ENCODE measurements at places on chromosomes 11 and 22. TPM values are rescaled to one million over a fixed set of nuclear protein-coding genes. Genes with fewer than 3 reads are reported as not detected.
A peak's percentile ranks its signal among the peaks of the same experiment; 100 is the strongest.

ALDH3B1 gene
- 74.2 TPM for polyA plus RNA-seq

- no peak for DNase-seq
These were observed 37.5 kb downstream of the RSF1 start for GRCh38 chr11:77783025-77783424.

- DNase-seq, result no peak
These were observed 54.1 kb downstream of the MAML2 start for GRCh38 chr11:96288915-96289314.

DNA sequence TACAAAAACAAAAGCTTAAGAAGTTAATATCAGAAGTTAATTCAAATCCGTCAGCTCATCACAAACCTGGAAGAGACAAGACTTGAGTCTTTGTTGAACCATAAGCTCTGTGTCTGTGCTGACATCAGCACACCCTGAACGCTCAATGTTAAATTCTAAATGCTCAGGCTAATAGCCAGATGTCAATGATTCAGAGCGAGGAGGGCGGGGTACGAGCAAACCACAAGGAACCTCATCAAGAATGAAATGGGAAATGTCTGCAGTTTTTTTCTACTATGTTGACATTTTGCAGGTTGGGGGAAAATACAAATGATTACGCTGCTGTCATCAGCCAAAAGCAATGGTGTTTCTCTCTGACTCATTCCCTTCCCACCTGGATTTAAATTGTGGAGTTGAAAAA is 1057.2 kb downstream of the NTM start:
- no peak for DNase-seq

SCN4B gene
- 0.36 TPM for polyA plus RNA-seq

C11orf16 gene
- not detected for polyA plus RNA-seq

DNA sequence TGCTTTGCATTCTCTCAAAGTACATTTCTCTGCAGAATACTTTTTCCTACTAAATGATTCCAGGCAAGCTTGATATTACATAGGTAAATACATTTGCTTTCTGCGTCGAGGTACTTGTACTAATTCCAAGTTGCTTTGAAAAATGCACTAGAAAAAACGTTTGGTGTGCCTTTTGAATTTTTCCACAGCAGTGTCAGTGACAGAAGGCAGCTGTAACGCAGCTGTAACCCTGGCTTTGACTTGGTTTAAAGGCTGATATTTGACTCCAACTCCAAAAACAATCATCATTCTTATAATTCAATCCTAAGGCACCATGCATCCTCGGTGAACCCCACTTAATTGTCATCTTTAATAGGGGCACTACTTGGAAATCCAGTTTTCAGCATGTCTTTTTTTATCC is 125.0 kb downstream of the MAML2 start:
- DNase-seq, result no peak

- DNase-seq, result no peak
These were observed 79.1 kb downstream of the RDX start for GRCh38 chr11:110217223-110217877.

DNA sequence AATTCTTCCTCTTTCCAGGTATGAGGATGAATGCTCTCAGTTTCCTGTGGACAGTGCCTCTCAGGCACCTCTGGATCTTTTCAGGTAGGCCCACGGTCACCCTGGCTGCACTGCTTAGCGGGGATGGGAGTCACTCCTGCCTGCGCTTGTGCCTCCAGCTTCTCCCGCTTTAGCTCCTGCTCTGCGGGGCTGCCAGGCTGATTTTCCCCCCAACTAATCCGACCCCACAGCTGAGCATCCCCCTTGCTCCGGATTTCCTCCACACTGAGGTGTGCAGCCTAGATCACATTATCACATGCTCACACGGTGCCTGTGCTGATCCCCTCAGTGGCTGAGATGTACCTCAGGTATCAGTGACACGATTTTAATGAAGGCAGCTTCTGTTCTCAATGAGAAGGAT is 879.1 kb downstream of the OPCML start:
- DNase-seq, result no peak

GRCh38 chr11:120667281-120667680 is 155.7 kb downstream of the GRIK4 start:
- no peak for DNase-seq

TMEM25 gene
- polyA plus RNA-seq, result 16.1 TPM

NAP1L4 gene
- polyA plus RNA-seq, result 65.1 TPM

TRMT2A gene
- polyA plus RNA-seq, result 34.2 TPM

- DNase-seq, result no peak
These were observed 15.7 kb downstream of the FDX1 start for GRCh38 chr11:110445437-110445836.

- no peak for DNase-seq
These were observed 14.4 kb downstream of the KCNJ5 start for GRCh38 chr11:128905345-128906184.

DNA sequence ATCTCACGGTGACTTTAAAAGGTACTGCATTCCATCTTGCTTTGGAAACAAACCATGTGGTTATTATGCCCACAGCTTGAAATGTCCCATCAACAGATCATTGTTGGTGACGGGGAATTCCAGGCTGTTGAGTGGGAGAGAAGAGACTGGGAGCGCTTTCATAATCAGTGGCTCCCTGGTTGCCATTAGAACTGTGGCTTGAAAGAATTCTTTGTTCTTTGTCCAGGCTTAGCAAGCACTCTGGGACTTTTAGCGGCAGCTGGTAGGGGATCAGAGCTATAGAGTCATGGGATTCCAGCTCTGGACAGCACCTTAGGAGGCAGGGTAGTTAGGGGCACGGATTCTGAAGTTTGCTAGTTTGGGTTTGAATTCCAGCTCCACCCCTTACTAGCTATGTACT is 22.0 kb downstream of the MMP20 start:
- DNase-seq, result no peak

- no peak for DNase-seq
These were observed 1.0 kb downstream of the ST14 start for GRCh38 chr11:130160498-130161155.

GRCh38 chr11:119335655-119336543 is 1.6 kb downstream of the RNF26 start:
- no peak for DNase-seq

GRCh38 chr11:121414141-121414913 is 37.8 kb upstream of the SORL1 start:
- DNase-seq, result no peak

- no peak for DNase-seq
These were observed 227.4 kb downstream of the INSC start for GRCh38 chr11:15342163-15342562.

DNA sequence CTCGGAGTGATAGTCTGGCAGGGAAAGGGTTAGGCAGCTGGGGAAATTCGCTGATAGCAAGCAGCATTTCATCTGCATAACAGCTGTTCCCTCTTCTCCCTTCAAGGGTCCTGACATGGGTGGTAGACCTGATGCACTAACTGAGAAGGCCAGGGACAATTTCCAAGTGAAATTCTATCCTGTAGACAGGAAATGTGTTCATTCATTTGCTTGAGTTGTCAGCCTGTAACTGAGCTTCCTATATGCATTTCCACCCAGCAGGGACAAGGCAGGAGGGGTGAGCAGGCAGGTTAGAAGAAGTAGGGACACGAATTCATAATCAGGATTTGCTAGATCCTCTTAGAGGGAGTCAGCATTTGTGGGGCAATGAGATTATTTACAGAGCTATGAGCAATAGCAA is 154.3 kb upstream of the NCAM1 start:
- DNase-seq, result no peak

- DNase-seq, result no peak
These were observed 1.1 kb downstream of the CAVIN3 start for GRCh38 chr11:6319001-6319703.

- DNase-seq, result no peak
These were observed 64.3 kb downstream of the SMIM38 start for GRCh38 chr11:69219991-69220390.

DNA sequence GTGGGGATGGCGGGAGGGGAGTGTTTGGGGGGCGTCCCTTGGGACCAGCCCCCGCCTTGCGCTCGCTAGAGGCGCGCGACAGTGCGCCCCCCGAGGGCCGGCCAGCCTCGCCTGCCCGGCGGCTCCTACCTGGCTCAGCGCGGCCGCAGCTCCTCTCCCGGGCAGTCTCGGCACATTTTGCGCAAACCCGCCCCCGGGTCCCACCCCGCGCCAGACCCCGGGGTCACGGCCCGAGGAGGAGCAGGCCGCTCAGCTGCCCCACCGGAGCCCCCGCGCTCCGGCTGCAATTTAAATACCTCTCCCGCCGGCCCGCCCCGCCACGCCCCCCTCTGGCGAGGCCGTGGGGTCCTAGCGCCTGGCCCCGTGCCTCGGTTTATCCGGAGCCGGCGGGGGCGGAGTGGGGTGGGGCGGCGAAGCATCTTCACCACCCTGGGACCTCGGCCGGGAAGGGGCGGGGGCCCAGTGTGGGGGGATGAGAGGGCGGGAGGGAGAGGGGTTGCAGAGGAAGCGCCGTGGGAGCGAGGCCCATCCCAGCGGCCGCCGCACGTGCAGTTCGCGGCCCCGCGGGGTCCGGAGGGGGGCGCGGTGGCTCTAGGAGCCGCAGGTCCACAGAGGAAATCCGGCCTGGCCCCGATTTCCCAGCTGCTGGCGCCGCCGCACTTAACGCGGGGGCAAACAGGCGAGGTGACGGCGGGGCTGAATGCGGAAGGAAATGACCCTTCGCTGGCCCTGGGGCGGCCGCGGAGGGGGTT is at the start of gene LRRC32:
LRRC32 (minus strand) TSS at position 263 of the 752 bp plus-strand sequence. CDS start 4,793 bp downstream, outside the sequence.
- no peak for DNase-seq

DNA sequence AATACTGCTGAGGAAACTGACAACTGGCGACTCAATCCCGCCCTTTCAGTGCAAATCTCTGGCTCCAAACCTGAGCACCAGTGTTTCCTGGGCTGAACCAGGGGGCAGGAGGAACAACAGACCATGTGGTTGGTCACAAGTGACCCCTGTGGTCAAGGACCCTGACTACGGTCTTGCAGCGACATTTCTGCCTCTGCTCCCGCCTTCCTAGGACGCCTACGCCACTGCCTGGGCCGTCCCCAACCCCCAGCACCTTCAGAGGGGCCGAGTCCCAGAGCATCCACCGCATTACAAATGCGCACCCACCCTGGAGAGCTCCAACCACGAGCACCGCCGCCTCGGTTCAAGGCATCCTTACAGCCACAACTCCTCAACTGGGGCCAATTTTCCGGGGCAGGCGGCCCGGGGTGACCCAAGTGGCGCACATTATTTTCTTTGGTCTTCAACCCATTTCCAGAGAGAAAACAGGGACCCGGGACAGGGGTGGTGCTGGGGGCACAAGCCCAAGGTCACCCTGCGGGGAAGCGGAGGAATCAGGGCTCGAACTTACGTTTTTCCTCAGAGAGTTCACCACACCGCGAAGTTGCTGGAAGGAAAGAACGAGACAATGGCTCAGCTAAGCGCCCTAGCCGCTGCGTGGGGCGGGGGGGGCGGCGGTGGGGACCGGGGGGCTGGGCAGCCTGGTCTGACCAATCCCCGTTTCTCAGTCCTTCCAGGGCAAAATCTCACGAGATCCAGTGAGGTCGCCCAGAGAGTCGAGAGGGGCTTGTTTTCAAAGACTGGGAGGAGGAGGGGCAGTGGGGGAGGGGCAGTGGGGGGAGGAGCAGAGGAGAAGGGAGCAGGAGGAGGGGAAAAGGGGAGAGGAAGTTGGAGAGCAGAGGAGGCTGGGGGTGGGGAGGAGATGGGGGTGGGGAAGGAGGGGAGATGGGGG is 1.8 kb downstream of the PRAME start:
- DNase-seq, result no peak

ST14 gene
- not detected for polyA plus RNA-seq

GRCh38 chr22:30017375-30018223 is 62.7 kb upstream of the HORMAD2 start:
- DNase-seq, result peak; percentile 31

DNA sequence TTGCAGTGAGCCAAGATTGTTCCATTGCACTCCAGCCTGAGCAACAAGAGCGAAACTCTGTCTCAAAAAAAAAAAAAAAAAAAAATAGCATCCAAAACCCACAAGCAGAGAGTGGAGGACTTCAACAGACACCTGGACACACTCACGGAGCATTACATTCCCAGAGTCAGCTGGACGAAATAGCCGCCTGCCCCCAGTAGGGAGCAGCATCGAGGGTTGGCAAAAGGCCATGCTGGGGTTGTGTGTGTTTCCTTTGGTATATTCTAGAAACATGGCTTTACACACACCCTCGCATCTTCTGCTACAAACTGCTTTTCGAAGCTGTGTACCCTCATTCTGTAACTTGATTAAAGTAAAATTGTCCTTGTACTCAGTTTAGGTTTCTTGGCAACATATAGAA is 5.3 kb downstream of the ADA2 start:
- no peak for DNase-seq

DNA sequence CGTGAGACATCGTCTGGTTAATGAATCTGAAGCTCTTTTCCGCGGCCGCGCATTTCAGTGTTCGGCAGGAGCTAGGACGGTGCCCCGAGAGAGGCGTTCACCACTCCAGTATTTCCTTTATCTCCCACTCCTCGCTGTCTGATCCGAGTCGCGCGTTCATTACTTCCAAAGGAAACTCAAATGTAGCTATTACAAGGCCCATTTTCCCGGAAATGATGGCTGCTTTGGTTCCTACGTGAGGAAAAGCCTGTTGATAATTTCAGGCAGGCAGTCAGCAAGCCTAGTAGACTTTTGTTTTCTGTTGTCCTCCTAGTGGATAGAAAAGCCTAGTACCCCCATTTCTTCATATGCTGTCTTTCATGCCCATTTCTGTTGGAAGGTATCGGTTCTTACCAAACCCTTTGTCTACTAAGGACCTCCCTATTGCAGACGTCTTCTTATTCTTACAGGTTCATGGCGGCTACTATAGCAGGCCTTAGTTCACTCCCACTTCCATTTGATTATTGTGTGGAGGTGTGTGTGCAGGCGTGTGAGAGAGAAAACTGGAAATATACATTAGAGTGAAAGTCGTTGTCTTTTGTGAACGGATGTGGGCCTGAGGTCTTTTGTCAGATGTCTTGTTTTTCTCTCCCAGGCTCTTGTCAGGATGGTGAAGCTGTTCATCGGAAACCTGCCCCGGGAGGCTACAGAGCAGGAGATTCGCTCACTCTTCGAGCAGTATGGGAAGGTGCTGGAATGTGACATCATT is 737 bp downstream of the RBM4 start:
- DNase-seq, result no peak

GRCh38 chr11:15499674-15500073 is 385.0 kb downstream of the INSC start:
- no peak for DNase-seq

GRCh38 chr11:59463190-59463641 is 6.5 kb downstream of the OR4D6 start:
- no peak for DNase-seq

- peak; percentile 57 for DNase-seq
These were observed 44.3 kb downstream of the POLD3 start for GRCh38 chr11:74636630-74637184.
